Fibroblast of upper back skin (primary cell): ENCODE measurements at places on chromosomes 7 and 10.
A peak's percentile ranks its signal among the peaks of the same experiment; 100 is the strongest.

GRCh38 chr7:55303220-55303619, 61.9 kb upstream of the LANCL2 start:
- DNase-seq, result no peak

DNA sequence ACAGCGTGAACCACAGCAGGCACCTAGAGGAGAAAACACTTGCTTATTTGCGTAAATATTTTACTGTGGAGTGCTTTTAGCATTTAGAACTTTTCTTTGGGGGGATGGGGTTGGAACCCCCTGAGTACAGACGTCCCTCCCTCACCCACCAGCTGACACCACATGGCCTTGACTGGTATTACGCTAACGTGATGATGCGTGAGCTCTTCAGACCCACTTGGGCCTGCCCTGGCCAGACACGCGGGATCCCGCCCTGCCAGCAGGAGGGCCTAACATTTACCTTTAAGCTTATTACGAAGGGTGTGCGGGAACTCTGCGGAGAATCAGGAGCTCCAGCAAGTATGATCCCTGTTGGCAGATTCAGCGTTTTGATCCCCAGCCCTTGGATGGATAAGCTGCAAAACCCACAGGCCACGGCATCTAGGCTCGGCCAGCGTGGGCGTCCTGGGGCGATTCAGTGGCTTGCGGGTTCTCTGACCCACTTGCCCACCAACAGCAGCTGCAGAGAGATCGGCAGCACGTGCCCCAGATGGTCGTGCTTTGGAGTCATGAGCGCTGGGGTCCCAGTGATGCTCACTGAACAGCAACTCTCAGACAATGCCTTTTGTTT, 545.5 kb upstream of the FOXK1 start:
- DNase-seq, result no peak

GRCh38 chr7:100584054-100584682, 1.8 kb downstream of the LRCH4 start:
- DNase-seq, result no peak

- no peak for DNase-seq
These were observed 874 bp upstream of the RBP3 start for GRCh38 chr10:47347303-47347675.

GRCh38 chr7:3013975-3014792, 29.5 kb downstream of the CARD11 start:
- DNase-seq, result no peak

- DNase-seq, result no peak
These were observed 141.9 kb downstream of the ELFN1 start for GRCh38 chr7:1811850-1812508.

DNA sequence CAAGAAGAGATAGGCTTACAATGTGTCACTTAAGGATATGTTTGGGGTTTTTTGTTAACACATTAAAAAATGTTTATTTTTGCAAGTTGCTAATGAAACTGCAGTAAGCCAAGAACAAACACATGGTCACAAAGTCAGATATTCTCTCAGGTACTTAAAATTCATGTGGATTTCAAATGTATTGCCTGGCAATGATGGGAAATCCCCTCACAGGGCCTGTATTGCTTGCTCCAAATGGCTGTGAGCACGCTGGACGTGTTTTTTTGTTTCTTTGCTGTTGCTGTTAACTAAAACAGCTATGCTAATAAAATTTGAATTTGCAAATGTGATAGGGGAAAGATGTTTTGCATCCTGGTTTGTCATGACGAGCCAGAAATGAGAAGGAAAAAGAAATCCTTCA, 3.8 kb upstream of the CELF2 start:
- DNase-seq, result no peak

- DNase-seq, result no peak
These were observed 90.4 kb downstream of the IDE start for GRCh38 chr10:92483539-92483938.

DNA sequence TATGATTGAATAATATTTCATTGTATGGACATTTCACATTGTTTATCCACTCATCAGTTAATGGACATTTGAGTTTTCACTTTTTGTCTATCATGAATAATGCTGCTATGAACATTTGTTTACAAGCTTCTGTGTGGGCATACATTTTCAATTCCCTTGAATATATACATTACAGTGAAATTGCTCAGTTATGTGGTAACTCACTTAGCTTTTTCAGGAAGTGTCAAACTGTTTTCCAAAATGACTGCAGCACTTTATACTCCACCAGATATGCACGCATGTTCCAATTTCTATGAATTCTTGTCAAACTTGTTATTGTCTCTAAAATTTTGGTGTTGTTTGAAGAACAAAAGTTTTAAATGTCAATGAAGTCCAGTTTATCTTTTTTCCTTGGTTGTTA, 401.2 kb downstream of the THSD7A start:
- no peak for DNase-seq

DNA sequence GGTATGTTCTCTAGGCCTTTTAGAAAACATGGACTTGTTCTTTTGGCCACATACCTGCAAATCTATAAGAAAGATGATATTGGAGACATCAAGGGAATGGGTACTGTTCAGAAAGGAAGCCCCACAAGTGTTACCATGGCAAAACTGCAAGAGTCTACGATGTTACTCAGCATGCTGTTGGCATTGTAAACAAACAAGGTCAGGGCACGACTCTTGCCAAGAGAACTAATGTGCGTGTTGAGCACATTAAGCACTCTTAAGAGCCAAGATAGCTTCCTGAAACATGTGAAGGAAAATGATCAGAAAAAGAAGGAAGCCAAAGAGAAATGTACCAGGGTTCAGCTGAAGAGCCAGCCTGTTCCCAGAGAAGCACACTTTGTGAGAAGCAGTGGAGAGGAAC, 37.1 kb downstream of the SDK1 start:
- DNase-seq, result no peak

- DNase-seq, result peak; percentile 28
These were observed 763.4 kb downstream of the KCNMA1 start for GRCh38 chr10:76874176-76874575.

- DNase-seq, result no peak
These were observed 47.6 kb downstream of the ADCYAP1R1 start for GRCh38 chr7:31099451-31100444.
